ENCODE measurements at places on chromosomes 3 and 15.

- no peak for DNase-seq
These were observed 98.3 kb upstream of the ABI3BP start for GRCh38 chr3:101091489-101091888.

DNA sequence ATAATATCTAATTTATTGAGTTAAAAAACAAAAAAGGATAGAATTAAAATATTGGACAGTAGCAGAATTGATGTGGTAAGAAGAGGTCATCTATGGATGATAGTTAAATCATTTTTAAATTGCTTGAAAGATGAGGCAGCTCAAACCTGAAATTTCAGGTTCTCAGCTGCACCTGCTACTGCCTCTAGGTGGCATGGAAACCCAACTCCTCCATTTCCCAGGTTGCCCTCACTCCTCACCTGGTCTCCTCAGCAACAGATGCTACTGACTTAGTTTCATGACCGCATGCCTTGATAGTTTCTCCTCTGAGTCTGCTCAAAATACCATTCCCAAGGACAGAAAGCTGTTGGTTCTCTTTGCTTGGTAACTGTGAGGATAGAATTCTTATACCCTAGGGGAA, 148.1 kb downstream of the ABHD5 start:
- no peak for DNase-seq

DNA sequence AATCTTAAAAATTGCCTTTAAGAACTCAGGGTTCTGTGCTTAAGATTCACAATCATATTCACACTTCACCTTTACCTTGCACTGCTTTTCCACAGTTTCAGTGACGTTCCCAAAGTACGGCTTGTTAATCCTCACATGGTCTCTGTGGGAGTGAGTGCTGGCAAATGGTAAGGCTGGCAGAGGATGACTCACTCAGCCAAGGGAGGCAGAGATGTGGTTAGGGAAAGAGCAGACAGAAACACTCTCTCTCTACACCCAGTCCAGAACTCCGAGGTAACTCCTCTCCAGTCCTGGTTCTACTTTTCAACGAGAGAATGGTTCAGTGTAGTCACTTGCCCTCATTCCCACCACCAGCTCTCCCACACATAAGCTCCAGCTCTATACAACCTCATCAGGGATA, 33.1 kb downstream of the RASGRP1 start:
- no peak for DNase-seq

DNA sequence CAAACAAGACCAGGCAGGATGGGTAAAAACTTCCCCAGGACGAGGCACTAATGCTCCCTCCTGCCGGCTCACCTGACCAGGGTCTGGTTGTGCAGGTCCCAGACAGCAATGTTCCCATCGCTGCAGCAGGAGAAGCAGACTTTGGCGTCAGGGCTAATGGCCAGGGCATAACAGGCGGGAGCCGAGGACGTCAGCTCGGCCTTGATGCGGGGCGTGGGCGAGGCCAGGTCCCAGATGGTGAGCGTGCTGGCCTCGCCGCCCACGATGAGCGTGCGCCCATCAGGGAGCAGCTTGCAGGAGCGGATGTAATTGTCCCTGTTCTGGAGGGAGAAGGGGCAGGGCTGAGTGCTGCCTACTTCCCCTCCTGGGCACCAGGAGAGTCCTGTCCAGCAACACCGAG, 43.4 kb downstream of the TLE3 start:
- DNase-seq = no peak

DNA sequence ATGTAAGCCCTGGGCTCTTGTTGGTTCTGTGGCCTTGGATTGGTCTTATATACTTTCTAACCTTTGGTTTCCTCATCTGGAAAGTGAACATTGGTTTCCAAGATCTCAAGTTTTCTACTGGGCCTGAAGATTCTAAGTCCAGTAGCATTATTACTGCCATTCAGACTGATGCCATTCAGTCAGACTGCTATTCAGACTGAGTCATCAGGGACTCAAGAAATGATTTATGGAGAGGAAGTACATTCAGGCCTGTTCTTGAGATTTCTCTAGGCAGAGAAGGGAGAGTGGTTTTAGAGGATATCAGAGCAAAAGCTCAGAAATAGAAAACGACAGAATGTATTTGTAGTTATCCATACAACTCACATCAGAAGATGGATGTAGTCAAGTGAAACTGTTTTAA, 557.2 kb downstream of the NR2F2 start:
- DNase-seq = no peak

DNA sequence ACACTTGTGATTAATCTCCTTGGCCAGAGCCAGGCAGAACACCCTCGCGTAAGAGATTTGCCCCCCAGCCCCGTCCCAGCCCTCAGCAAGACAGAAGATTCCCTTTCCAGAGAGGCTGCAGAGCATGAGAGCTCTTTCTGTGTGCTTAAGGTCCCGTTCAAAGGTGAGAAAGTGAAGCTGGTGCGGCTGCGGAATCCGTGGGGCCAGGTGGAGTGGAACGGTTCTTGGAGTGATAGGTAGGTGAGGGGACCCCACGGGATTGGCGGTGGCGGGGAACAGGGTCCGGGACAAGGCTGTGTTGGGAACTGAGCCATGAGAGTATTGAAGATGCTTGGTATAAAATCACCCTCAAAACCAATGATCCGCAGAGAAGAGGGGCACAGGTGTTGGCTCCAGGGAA, 34.8 kb downstream of the CAPN3 start:
- no peak for DNase-seq

DNA sequence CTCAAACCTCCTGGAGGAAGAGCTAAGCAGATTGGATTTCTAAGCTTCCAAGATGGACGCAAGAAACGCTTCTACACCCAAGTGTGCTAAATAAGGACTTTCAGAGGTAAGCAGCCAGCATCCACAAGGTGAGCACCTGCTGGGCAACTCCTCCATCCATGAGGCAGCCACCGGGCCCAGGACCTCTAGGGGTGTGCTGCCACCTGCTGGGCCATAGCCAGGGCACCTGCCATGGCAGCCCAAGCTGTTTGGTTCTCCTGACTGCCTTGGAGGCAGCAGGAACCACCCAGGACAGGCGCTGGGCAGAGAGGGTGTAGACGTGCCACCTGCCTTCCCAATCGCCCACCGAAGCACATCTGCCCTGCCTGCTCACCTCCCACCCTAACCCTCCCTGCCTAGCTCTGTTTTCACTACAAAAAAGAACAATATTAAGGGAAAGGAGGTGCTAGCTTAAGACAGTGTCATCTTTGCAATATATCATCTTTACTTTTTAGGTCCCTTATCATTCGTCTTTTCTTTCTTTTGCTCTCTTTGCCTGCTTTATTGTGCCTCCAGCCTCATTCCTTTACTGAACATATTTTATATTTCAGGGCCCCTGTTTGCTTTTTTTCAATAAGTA, 12.9 kb downstream of the C15orf62 start:
- peak; percentile 74 for DNase-seq

DNA sequence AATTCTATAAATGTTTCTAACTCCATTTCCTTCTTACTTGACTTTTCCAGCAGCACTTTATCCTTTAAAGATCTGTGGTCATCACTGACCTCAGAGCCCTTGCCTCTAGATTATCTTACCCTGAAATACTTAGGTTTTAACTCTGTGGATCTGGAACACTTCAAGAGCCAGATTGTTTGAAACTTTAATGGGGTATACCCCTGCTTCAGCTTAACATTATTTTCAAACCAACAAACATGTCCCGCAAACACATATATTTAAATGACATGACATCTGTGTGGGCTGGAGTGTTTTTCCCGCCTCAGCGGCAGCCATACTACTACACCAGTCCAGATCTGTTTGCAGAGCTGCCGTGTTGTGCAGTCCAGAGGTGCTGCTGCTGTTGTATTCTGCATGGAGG, 252.0 kb upstream of the TPM1 start:
- no peak for DNase-seq

GRCh38 chr15:49688135-49688790, 67.4 kb downstream of the DTWD1 start:
- DNase-seq = no peak

GRCh38 chr15:41207687-41208448, 22.7 kb downstream of the EXD1 start:
- DNase-seq = no peak

GRCh38 chr15:68584756-68585573, 6.2 kb downstream of the CORO2B start:
- DNase-seq = no peak

GRCh38 chr3:115021061-115021460, 126.0 kb downstream of the ZBTB20 start:
- DNase-seq = no peak

DNA sequence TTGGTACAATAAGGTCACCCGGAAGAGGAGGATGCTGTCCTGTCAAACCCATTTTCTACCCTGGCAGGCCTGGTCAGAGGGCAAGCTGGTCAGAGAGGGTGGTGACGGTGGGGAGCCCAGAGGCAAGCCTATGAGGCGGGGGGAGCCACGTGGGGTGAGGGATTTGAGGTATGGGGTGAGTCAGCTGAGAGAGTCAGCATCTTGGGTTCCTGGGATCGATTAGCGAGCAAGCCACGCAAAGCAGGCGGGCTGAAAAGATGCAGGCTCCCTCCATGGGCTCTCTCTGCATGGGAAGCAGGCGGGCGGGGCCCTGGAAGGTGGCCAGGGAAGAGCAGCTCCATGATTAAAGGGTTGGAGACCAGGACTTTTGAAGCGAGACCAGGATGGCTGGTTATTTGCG, 48.1 kb downstream of the MAGEF1 start:
- DNase-seq = no peak

DNA sequence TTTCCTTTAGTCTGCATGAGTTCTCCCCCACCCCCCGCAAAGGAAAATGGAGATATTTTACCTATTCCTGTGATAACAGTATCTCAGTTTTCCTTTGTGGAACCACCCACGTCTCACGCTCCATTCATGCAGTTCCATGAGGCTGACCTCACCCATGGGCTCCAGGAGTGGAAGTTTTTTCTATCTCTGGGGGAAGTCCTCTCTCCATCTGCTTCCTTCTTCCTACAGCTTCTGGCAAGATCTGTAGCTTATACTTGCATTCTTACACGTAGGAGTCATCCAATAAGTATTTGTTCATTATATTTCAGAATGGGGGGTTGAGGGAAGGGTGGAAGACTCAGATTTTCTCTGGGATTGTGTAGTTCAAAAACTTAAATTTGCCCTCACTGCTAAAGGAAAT, 5.8 kb upstream of the GLCE start:
- no peak for DNase-seq

- no peak for DNase-seq
These were observed 459.4 kb downstream of the GBE1 start for GRCh38 chr3:81302045-81302444.

DNA sequence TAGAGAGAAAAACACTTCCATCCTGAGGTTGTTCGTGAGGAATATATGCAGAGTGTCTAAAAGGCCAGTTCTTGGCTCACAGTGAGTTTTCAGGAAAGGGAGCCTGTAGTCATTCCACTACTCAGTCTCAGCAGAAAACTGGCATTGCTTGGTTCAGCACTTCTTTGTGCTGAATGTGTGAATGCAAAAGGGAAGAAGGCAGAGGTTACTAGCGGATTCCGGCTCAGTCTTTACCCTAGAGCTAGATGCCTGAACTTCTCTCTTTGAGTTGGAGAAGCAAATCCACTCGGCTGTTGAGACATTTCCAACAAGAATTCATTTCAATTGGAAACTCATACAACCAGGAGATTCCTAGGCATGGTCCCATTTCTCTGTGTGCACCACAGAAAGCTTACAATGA, 23.1 kb upstream of the FRMD4B start:
- no peak for DNase-seq

DNA sequence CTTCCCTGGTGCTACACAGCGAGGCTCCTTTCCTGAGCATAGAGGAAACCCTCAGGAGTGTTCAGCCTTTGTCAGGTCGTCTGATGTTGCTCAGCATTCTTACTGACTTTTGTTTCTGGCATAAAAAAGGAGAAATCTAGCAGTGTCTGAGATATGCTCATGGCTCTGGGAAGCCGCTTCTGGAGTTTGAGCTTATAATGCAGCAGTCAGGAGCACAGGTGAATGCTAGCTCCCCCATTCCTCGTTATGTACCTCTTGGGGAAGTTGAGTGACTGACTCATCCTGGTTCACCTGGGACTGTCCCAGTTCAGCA, 49.2 kb upstream of the MYZAP start:
- no peak for DNase-seq

DNA sequence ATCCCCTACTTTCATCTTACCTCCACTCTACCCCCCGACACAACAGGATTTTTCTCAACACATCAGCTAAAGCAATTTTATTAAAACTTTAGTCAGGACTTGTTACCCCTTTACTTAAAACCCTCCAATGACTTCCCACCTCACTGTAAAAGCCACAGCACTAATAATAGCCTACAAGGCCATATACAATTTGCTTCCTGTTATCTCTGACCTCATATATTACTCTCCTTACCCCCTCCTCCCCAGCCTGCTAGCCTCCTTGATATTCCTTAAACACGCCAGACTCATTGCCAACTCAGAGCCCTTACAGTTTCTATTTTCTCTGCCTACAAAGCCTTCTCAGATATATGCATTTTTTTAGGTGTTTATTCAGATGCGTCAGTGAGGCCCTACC, 54.4 kb downstream of the DCUN1D1 start:
- no peak for DNase-seq

- DNase-seq = no peak
These were observed 42.8 kb upstream of the FEZF2 start for GRCh38 chr3:62416144-62416543.

DNA sequence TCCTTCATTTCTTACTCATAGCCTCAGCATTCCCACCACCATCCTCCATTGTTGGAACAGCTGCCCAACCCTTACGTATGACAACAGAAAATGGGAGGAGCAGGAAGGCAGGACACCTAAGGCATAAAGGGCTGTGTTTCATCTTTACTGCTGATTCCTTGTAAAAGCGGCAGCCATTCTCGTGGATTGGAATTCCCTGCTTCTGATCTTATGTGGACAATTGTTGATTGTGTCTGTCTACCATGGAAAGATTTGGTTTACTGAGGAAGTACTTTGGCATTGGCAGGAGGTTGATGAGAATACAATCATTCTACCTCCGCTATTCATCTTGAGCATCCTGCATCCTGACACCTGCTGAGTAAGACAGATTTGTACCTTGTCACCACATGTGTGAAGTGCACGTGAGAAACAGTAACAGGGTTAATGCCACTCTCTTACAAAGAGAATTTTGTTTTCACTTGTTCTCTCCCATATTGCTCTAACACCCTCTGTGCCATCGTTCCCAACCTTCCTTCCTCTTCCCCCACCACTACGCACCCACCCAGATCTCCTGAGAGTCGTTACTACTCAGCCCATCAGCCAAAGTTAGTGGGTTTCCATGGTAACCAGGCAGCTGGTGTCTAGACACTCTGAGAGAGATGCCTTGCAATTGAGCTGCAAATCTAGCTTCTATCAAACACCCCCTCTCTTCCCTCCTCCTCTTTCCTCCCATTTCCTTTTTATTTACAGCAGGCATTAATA, 75.7 kb downstream of the GAP43 start:
- no peak for DNase-seq

- no peak for DNase-seq
These were observed 24.2 kb upstream of the BNC1 start for GRCh38 chr15:83308671-83309070.

- no peak for DNase-seq
These were observed 187.3 kb upstream of the CFAP20DC start for GRCh38 chr3:59237121-59237520.

DNA sequence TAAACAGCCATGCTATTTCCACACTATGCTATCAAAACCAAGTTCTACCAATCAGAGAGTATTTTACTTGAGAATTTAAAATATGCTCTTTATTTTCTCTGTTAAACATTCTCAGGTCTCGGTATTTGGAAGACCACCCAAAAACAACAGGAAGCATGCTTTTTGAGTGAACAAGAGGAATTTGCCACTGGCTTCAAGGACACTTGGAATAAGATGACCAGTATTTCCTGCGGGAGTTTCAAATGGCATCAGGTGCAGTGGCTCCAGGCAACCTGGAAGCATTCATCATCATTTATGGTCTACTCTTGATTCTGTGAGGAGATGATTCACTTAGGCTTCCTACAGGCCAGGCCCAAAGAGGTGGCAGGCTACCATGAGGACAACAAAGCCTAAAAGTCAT, 305.7 kb upstream of the ATP11B start:
- no peak for DNase-seq
